ENCODE measurements at places on chromosomes 5 and 9. TPM values are rescaled to one million over a fixed set of nuclear protein-coding genes. Genes with fewer than 3 reads are reported as not detected.

The SLC25A2 gene
- total RNA-seq, result 2.1 TPM

The C9orf153 gene
- 1.1 TPM for total RNA-seq

The GABRA1 gene
- not detected for total RNA-seq

The HK3 gene
- 0.86 TPM for total RNA-seq

The SLC2A6 gene
- total RNA-seq, result 8.4 TPM

The RHOBTB3 gene
- 0.25 TPM for total RNA-seq

The MARCOL gene
- not detected for total RNA-seq

The BAAT gene
- not detected for total RNA-seq

The ANKRD18A gene
- 2.8 TPM for total RNA-seq

The FAM200C gene
- 0.47 TPM for total RNA-seq

The OR2V1 gene
- not detected for total RNA-seq

The FOXD4 gene
- total RNA-seq, result not detected

The LCN1 gene
- total RNA-seq, result not detected

The SIT1 gene
- total RNA-seq, result 25.4 TPM

The INSL4 gene
- total RNA-seq, result not detected

The DBH gene
- not detected for total RNA-seq

The FCN1 gene
- total RNA-seq, result 1.3 TPM

The TSSK1B gene
- total RNA-seq, result not detected

The ACER2 gene
- 4.5 TPM for total RNA-seq

The PCDHGB2 gene
- 0.47 TPM for total RNA-seq

The HTR1A gene
- total RNA-seq, result not detected

The SMIM32 gene
- total RNA-seq, result not detected

The PLAC8L1 gene
- total RNA-seq, result 1.8 TPM

The DND1 gene
- total RNA-seq, result 3.4 TPM

The PCDHA13 gene
- not detected for total RNA-seq

The WDR38 gene
- total RNA-seq, result not detected

The TRIM36 gene
- not detected for total RNA-seq

The PTBP3 gene
- total RNA-seq, result 123 TPM

The TXNDC8 gene
- total RNA-seq, result not detected

The PCDHGA8 gene
- 0.16 TPM for total RNA-seq

The ANKRD34B gene
- total RNA-seq, result not detected

The CATSPER3 gene
- total RNA-seq, result 0.78 TPM

The PCDHA6 gene
- not detected for total RNA-seq

The ARL10 gene
- 15.0 TPM for total RNA-seq

The FAM78A gene
- total RNA-seq, result 80.9 TPM

The EFNA5 gene
- total RNA-seq, result not detected

The PLAA gene
- total RNA-seq, result 25.1 TPM

The FOXD4L3 gene
- 0.25 TPM for total RNA-seq

The IL31RA gene
- total RNA-seq, result not detected

The ADAMTS19 gene
- total RNA-seq, result not detected

The PHYHD1 gene
- total RNA-seq, result 6.9 TPM

The MYOZ3 gene
- total RNA-seq, result not detected

The IFNK gene
- total RNA-seq, result not detected

The NSUN2 gene
- total RNA-seq, result 84.6 TPM

The ST8SIA4 gene
- total RNA-seq, result 24.3 TPM

The ADAMTS2 gene
- not detected for total RNA-seq

The ENC1 gene
- 0.65 TPM for total RNA-seq

The IRX1 gene
- total RNA-seq, result not detected

The PCDHA3 gene
- not detected for total RNA-seq

The PCDHB12 gene
- total RNA-seq, result not detected

The SV2C gene
- total RNA-seq, result not detected

The PIP5K1B gene
- 0.47 TPM for total RNA-seq

The MXD3 gene
- total RNA-seq, result 13.6 TPM

The SPINK5 gene
- total RNA-seq, result not detected

The RNF145 gene
- 54.2 TPM for total RNA-seq

The NR4A3 gene
- total RNA-seq, result 0.47 TPM

The MVB12B gene
- 28.6 TPM for total RNA-seq

Measured in naive thymus-derived CD8-positive, alpha-beta T cell (primary cell).